T-helper 17 cell (primary cell): ENCODE measurements at places on chromosomes 11 and 22.

GRCh38 chr22:44965171-44965570 is 44.6 kb downstream of the PHF21B start:
- no peak for DNase-seq

DNA sequence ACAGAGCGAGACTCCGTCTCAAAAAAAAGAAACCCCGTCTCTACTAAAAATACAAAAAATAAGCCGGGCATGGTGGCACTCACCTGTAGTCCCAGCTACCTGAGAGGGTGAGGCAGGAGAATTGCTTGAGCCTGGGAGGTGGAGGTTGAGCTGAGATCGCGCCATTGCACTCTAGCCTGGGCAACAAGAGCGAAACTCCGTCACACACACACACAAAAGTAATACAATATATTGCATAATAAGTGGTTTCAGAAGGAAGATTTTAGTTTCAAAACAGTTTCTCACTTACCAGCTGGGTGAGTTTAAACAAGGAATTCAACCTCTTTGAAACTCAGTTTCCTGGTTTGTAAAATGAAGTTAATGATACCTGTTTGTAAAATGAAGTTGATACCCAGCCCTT is 32.7 kb upstream of the HTR3A start:
- no peak for DNase-seq

DNA sequence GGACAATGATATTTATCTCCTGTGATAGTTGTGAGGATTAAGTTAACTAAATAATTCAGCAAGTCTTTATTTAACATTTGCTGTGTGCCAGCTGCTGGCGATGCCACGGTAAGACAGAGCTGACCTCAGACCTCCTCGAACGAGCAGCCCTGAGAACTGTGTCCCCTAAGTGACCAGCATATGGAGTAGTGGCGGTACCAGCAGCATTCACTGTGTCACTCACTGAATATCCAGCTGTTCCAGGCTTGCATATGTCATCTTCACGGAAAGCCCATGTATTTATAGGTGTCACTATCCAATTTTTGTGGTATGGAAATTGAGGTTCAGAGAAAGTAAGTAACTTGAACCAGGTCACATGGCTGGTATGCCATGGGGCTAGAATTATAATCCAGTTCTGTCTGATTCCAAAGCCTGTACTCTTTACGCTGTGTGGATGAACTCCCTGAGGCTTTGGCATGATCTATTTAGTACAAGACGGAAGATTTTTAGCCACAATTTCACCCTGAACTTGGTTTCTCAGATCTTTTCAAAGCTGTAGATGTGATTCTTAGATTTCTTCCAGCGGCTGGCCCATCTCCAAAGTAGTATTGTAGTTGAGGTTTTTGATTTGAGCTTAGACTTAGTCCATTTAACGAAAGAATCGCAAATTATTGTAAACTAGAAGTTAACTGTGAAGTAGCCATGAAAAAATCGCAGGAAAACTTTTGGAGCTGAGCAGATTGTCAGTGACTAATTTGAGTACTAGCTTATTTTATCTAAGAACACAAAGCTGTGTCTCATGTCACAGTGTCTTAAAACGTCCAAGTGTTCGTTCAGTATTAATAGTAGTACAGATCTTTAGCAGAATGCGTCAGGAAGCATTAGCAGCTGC is 49.4 kb upstream of the MYO18B start:
- no peak for DNase-seq

- DNase-seq, result no peak
Observed at GRCh38 chr11:69373251-69373635, 79.3 kb downstream of the MYEOV start.

DNA sequence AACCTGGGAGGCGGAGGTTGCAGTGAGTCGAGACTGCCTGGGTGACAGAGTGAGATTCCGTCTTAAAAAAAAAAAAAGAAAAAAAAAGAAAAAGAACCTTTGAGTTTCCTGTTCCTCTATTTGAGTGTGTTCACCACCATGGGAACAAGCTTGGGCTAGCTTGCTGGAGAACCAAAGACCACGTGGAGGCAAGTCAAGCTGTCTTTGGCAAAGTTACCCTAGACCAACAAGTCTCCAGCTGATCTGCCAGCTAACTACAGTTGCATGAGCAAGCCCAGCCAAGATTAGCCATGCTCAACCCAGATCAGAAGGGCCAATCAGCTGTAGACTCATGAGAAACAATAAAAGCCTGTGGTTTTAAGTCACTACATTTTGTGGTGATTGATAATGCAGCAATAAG is 29.7 kb downstream of the SLN start:
- no peak for DNase-seq

DNA sequence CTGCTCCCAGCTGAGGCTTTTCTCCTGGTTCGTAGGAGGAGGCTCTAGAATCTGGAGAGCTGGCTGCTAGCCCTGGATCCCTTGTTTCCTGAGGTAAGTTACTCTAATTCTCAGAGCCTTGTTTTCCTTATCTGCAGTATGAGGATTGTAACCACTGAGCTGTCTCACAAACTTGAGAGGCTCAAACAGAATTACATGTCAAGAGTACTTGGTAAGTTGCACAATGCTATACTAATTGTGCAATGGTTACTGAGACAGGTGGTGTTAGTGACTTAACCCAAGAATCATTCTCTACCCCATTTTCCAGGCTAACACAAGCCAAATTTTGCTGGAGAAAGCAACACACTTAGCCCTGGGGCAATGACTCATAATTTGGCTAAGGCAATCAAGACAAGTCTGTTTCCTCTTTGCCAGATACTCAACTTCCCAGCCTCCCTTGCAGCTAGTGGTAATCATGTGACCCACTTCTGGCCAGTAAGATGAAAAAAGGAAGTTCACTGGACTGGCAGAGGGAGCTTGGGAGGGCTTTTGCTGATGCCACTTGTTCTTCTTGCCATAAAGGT is 348.0 kb downstream of the TENM4 start:
- DNase-seq, result no peak

- DNase-seq, result no peak
Observed at GRCh38 chr11:135069890-135070289, 657.8 kb upstream of the B3GAT1 start.

GRCh38 chr22:43533656-43534428 is 122.0 kb downstream of the MPPED1 start:
- no peak for DNase-seq
